ENCODE measurements at places on chromosomes 6 and 20.

DNA sequence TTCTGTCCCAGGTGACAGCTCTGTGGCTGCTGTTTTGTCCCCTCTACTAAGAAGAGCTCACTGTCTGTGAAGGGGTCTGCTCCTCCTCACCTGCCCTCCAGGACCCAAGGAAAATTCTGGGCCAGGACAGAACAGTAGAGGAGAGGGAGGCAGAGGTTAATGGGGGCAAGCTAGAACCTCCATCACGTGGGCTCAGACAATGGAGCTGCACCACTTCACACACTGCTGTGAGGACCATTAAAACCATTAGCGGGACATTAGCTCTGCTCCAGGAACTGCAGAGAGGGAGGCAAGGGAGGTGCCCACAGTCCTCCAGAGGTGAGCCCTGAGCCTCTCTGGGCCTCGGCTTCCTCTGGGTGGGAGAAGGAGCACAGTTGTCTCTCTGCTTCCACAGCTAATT, 78.4 kb downstream of the NOL4L start:
- DNase-seq, result peak; percentile 50

GRCh38 chr6:54465649-54466300, 157.5 kb downstream of the TINAG start:
- no peak for DNase-seq

DNA sequence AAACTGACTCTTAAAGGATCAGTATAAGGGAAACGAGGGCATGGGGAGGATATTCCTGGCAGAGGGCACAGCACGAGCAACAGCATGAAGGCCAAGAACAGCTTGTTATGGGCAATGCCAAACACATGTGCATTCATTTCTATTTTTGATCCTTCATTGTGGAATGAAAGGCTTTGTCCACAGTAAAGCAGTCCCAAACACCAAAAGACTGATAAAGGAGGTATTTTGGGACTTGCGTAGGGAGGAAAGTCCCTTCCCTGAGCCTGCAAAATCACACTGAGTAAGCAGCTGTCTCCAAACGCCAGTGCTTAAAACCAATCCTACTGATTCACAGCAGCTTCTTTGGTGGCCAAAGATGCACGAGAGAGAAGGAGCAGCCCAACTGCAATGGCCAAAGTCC, 138.2 kb downstream of the UNC5CL start:
- DNase-seq, result no peak

DNA sequence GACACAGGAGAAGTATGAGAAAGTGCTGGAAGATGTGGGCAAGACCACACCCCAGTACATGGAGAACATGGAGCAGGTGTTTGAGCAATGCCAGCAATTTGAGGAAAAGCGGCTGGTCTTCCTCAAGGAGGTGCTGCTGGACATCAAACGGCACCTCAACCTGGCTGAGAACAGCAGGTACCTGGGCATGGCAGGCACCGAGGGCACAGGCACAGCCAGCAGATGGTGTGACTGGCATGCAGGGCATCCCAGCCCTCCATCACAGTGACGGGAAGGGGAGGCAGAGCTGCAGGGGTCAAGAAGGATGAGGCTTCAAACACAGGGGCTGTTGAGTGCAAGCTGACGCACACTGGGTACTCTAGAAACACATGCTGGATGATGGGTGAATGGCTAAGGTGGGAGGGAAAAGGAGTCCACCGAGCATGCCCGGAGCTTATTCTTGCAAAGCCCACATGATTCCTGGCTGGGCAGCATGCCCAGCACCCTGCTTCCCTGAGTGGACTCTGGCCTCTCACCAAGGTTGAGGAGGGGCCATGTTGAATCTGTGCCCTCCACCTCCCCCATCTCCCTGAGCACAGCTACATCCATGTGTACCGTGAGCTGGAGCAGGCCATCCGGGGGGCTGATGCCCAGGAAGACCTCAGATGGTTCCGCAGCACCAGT, 26.3 kb downstream of the SPDEF start:
- peak; percentile 90 for DNase-seq

- no peak for DNase-seq
Observed at GRCh38 chr6:18171871-18172270, 16.6 kb downstream of the KDM1B start.

DNA sequence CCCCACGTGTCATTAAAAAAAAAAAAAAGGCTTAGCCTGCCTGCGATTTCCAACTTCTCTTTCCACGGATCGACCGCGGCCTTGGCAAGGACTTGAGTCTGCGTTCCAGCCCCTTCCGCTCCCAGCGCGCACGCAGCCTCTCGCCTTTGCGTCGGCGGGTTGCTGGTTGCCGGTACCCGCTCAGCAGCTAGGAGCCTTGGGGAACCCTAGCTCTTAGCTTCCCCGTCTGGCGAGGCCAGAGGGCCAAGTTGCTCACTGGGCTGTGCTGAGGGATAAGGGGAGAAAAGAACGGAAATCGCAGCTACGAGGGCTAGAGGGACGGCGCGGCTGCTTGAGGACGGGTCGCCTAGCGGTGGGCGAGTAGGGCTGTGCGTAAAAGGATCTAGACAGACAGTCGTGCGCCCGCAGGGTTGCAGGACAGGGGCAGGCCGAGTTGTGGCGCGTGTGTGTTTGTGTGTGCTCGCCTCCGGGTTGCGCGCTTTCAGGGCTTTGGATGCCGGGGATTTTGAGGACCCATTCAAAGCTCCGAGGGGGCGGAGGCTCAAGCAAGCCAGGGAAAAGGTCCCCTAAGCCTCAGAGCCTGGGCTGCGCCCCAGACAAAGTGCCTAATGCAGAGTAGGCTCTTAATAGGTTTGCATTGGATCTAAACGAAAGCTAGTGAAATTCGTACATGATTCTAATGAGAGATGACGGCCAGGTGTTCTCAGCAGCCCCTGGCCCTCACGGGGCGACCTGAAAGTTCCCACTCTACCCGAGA, 40.5 kb upstream of the OSTM1 start:
- peak; percentile 33 for DNase-seq

- DNase-seq, result no peak
Observed at GRCh38 chr6:4057036-4057435, 21.9 kb downstream of the FAM217A start.

- DNase-seq, result no peak
Observed at GRCh38 chr6:72623808-72624207, 1.9 kb downstream of the KCNQ5 start.

DNA sequence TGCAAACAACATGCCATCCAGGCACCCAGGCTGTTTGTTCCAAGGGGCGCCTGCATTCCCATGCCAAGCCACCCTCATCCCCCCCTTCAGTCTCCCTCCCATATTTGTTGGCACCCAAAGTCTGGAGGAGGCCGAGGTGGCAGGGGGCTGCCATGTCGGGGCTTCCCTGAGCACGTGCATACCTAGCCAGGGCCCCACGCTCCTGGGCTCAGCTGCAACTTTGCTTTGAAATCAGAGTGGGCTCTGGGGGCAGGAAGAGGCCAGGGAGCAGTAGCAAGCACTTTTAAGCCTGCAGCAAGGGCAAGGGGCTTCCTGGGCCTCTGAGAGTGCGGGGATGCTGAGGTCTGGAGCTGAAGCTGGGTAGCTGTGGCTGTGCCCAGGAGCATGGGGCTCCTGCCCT, 655.9 kb upstream of the EYS start:
- DNase-seq, result no peak

- DNase-seq, result no peak
Observed at GRCh38 chr6:129317931-129318820, 391.8 kb downstream of the ARHGAP18 start.

DNA sequence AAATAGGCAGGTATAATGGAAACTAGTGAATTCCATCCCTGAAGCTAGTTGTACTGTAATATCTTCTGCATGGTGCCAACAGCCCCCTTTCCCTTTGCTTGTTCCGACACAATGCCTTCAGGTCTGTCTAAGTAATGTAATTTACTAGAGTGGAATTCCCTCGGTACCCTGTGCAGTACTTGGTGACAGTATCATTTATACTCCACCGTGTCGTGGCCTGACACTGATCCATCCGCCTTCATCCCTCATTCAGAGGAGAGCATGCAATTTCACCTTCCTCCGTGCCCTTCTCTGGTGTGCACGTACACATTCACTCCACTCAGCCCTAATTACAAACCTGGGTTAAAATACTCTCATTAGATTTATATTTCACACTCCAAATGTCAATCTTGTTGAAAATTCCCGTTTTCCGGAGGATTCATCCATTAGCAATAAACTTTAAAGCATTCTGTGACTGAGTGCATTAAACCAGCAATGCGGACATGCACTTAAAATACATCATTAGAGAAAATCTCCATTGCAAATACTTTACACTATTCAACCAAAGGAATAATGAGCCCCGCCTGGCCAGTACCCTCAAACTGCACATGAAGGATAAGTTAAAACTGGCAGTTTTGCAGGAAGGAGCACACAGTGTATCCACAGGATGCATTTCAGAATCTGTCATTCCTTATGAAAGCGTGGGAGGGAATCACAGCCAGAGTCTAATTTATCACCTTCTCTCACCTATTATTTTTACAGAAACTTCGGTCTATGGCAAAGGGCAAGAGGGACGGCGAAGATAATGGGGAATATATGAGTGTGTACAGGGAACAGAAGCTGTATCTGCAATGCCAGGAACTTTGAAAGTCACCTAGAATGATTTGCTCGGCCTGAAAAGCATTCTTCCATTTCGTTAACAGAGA, 182.5 kb downstream of the GJA10 start:
- DNase-seq, result no peak

- DNase-seq, result no peak
Observed at GRCh38 chr20:61556673-61557072, 304.6 kb downstream of the CDH4 start.

DNA sequence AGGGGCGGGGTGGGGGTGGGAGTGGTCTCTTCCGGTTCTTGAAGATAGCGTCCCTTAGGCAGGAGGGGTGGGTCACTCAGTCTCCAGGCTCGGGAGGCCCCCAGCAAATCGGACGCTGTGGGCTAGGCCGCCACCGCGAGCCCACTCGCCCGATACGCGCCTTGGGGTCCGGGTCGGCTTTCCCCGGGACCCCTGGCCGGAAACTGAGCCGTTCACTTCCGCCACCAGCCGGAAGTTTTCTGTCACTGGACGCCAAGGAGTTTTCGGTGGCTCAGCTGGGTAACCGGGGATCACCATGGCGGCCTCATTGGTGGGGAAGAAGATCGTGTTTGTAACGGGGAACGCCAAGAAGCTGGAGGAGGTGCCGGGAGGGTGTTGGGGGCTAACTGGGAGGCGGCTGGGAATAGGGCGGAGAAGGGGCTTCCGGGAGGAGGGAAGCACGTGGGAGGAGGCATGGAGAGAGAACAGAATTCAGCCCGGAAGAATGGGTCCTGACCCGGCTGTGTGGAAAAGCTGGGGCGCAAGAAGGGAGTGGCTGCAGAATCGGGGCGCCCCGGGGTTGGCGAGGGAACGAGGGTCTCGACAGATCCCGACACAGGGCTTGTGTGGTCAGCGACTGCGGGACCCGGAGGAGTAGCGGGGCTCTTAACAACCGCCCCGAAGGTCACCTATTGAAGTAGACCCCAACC, at the start of gene ITPA:
ITPA (plus strand) TSS at position 242 of the 689 bp plus-strand sequence; CDS start at position 296, 54 bp downstream.
- DNase-seq, result peak; percentile 55

DNA sequence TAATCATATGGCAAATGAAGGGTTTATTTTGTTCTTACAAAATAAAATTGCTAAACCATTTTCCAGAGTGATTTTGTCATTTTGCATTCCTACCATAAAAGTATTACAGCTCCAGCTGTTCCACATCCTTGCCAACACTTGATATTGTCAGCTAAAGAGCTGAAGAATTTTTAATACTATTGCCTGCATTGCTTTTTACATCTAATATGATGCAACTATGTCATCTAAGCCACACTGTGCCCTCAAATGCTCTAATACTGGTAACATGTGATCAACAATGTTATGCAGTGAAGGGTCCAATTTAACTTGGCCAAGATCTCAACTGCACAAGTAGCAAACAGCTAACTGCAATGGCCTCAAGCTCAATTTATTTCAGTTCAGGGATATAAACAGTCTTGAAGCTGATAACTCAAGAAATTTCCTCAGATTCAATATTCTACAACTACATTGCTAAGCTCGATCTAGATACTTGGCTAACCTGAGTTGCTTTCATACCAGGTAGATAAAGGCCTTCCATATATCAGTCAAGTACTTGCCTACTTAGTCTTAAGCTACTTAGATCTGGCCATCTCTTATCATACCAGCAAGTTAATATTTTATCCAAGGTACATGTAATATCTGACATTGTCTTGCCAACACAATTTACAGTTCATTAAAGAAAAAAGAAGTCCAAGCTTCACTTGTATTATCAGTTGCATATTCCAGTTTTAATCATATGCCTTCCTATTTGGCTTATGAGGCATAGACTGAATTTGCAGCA, 17.0 kb downstream of the AKIRIN2 start:
- no peak for DNase-seq

- DNase-seq, result no peak
Observed at GRCh38 chr6:70724524-70724923, 56.8 kb downstream of the SMAP1 start.

- DNase-seq, result no peak
Observed at GRCh38 chr6:121694389-121694788, 258.9 kb downstream of the GJA1 start.

GRCh38 chr6:81126150-81126549, 626.3 kb downstream of the TENT5A start:
- no peak for DNase-seq

GRCh38 chr20:39429726-39430125, 467.6 kb downstream of the DHX35 start:
- peak; percentile 21 for DNase-seq

DNA sequence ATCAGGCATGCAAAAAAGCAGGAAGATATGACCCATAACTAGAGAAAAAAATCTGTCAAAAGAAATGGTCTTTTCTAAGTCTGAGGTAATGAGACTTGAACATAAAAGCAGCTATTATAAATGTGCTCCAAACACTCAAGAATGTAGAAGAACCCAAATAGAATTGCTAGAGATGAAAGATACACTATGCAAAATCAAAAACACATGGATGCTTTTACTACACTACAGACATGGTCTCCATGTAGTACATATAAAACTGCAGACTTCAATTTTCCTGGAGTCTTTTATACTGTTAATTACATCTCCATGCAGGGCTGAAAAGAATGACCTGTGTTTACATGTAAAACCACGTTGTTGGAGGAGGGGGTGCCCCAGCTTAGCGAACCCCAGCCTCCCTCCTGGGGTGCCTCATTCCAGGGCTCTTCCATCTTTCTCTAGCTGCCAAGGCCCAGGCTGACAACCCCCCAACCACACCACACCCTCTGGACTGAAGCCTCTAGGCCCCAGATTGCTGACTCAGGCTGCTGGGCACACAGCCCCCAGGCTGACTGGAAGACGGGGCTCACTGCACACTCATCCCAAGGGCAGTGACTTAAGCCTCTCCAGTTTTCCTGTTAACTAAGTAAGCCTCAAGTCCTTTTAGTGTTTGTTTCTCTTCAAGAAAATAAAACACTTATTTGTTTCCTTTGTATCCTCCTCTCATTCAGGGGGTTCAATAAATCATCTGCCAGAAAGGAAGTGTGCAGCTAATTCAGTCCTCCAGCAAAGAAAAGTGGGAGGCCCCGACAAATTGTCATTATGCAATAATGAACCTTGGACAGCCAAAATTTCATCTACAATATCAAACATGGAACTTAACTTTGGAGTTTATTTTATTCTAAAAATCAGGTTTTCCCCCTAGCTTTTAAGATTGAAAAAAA, 26.0 kb upstream of the PLAGL1 start:
- DNase-seq, result no peak

Data from NCI-H1092 treated with DMSO at 0.1 percent for 48 hours (cell line).